ENCODE measurements at places on chromosomes 3 and 15.

DNA sequence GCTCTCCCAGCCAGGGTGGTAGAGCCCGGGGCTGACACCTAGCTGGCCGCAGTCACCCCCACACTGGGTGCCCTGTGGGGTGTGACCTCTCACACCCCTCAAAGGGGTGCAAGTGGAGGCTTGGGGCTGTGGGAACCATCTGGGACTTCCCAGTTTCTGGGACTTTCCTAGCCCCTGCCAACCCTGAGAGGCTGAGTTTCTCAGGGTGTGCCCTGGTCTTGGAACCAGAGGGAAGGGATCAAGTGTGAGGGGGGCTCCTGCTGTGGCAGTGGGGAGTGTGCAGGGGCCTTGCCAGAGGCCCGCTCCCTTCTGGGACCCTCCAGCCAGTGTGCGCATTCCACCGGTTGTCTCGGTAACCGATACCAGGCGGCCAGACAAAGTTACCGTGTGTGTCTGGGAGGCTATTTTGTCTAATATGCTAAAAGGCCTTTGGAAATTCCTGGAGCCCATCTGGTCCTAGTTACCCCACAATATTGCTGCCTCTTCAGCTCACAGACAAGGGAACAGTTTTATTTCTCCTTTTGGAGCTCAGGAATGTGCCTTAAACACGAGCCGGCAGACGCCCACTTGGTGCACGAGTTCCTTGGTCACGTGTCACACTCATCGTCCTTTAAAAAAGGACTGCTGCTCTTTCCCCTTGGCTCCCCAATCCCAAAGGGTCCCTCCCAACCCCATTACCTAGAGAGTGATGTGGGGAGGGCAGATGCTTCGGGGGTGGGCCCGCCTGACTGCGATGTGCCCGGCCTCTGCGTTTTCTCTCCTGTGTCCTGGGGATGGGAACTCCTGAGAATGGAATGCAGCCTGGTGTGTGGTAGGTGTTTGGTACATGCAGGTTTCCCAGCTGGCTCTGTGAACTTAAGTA, 33.2 kb downstream of the HDAC11 start:
- DNase-seq: no peak

DNA sequence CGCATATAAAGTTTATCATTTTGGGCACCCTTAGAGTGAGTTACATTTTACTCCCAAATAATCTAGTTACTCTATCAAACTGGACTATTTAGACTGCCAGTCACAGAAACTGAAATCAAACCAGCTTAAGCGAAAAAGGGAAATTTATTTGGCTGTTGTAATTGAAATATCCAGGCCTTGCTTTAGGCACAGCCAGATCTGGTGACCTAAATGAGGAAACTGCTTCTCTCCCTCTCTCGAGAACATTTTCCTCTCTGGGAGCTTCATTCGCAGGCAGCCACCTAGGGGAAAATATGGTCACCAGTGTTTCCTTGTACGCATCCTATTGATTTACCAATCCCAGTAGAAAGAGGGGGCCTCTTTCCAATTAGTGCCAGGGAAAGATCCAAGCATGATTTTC, 175.3 kb upstream of the MITF start:
- no peak for DNase-seq

- no peak for DNase-seq
Measured at GRCh38 chr3:25548836-25549235, 115.9 kb downstream of the TOP2B start.

DNA sequence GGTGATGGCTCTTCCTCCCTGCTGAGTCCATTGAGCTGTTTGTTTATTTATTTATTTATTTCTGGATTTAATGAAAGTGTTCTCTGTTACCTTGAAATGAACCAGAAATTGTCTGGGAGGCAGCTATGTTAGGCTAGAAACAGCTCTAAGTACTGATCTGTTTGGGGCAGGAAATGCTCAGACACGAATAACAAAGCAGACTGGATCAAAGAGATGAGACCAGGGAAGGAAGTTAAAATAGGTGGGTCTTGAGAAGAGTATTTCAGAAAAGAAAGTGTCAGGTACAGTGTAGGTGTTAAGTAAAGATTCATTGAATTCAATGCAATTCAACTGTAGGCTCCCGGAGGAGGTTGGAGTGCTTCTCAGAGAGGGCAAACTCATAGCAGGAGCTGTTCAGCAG, 173.3 kb downstream of the IL20RB start:
- no peak for DNase-seq

Measured in frontal cortex (tissue), 4 donors.